ENCODE measurements at places on chromosomes 1 and 21. TPM values are rescaled to one million over a fixed set of nuclear protein-coding genes. Genes with fewer than 3 reads are reported as not detected.

DNA sequence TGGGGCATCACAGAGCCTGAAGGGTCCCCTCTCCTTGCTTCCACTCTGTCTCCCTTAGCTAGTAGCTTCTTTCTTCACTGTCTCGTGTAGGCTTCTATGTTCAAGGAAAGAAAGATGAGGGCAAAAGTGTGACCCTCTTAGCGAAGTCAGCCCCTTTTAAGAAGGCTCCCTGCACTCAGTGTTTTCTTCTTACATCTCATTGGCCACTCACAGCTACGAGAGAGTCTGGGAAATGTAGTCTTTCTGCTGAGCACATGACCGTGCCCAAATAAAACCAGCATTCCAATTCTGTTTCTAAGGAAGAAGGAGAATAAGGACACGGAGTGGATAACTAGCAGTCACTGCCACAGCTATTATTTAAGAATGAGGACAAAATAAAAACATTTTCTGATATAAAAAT is 104.9 kb upstream of the TNR start:
- no peak for DNase-seq

DNA sequence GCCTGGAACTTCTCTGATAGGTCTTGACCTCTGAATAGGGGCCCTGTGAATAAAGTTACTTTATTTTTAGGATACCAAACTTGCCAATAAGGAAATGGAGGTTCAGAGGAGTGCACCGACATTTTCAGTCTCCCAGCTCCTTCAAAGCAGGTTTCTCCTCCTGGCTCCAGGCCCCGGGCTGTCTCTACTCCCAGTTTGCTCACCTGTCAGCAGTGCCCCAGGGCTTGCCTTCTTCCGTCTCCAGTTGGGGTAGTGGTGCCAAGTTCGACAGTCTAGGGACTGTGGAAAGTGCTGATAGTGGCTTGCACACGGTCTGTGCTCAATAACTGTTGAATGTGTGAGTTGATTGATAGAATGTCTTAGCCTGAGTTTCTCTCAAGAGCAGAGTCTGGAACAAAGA is 149.2 kb downstream of the ACTL8 start:
- no peak for DNase-seq

Gene IL19
- not detected for total RNA-seq

DNA sequence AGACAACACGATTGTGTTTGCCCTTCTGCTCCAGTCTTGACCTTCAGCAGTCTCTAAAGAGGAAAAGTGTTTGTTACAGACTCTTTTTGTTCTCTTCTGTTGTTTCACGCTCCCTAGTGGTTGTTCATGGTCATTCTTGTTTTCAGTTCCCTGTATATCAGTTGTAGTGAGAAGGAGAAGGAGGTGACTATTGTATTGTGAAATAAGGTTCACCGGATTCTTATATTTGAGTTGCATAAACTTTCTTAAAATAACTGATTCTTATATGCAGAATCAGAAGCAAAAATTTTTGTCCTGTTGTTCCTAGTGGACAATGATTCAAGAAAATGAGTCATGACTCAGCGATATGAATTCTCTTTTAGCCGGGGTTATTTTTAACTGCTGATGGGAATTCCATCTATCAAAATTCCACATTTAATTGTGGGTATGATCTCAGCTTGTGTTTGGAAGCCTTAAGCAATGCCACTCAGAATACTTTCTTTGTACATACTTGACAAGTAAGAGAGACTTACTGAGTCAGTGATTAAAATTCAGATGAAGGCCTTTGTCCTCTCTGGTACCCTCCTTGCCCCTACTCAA is 152.2 kb downstream of the CLEC20A start:
- DNase-seq: peak; percentile 53

DNA sequence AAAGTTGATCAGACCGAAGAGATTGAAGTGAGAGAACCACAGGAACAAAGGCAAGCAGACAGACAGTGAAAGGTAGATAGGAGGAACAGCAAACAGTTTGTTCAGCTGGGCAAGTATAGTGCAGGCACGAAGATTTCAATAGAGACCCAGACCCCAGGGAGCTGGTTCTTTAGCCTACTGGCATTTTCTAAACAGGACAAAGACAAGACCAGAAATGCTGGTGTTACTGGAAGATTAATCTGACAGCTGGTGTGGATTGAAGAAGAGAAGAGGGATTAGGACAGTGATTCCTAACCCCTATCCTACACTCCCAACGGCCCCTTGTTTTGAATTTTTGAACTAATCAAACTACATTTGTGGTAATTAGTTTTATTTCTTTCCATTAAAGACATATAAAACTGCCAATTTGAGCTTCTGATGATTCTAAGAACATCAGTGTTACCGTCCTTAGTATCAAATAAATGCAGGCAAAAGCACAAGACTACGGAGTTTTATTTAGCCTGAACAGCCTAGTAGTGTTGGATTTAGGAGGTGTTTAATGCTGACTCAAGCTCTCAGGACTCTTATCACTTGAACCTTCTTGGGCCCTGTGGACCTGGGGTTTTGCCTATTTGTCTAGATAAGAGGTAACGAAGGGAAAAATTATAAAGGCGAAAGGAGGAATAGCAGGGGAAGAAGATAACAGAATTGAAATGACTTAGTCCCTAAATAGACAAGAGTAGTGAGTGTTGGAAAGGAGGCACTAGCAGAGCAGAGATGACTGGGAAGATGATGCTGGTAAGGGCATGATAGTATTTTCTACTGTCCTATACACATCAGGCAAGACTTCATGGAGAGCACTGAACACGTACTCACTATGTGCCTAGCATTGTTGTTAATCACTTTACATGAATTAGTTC is 2.0 kb downstream of the NPL start:
- DNase-seq: no peak

Gene MCOLN3
- 0.67 TPM for total RNA-seq

Gene LCE7A
- not detected for total RNA-seq

Gene KPRP
- not detected for total RNA-seq

Gene PM20D1
- not detected for total RNA-seq

Gene S1PR1
- total RNA-seq: not detected

- DNase-seq: peak; percentile 78
Measured at GRCh38 chr21:27700974-27701614, 734.2 kb upstream of the ADAMTS5 start.

- DNase-seq: no peak
Measured at GRCh38 chr1:39317910-39318633, 113.6 kb downstream of the MACF1 start.

- no peak for DNase-seq
Measured at GRCh38 chr1:208682664-208683013, 438.5 kb upstream of the PLXNA2 start.

DNA sequence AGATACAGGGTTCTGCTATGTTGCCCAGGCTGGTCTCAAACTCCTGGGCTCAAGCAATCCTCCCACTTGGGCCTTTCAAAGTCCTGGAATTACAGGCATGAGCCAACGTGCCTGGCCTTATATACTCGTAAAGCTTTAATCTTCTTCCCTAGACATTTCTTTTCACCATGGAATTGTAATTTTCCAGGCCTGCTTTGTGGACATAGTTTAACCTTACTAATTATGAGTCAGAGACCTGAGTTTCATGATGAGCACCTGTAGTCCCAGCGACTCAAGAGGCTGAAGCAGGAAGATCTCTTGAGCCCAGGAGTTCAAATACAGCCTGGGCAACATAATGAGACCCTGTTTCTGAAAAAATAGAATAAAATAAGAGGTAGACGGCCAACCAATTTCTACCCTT is 12.3 kb downstream of the PATJ start:
- DNase-seq: no peak

DNA sequence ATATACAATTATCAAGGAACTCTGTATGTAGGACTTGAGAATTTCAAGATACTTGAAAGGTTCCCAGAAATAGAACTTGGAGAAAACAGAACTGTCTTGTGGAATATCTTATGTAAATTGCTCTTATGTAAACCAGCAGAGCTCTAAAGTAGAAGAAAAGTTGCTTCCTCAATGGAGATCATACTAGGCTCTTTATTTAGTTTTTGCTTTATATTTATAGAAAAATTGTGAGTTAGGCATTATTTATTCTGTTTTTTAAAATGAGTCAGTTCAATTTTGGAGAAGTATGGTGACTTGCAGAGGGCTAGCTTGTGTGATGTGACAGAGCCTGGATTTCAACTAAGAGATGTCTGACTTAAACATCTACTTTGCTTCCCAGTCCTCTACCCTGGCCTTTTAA is 40.4 kb downstream of the ATP6V1G3 start:
- DNase-seq: no peak

Gene ERICH3
- not detected for total RNA-seq

DNA sequence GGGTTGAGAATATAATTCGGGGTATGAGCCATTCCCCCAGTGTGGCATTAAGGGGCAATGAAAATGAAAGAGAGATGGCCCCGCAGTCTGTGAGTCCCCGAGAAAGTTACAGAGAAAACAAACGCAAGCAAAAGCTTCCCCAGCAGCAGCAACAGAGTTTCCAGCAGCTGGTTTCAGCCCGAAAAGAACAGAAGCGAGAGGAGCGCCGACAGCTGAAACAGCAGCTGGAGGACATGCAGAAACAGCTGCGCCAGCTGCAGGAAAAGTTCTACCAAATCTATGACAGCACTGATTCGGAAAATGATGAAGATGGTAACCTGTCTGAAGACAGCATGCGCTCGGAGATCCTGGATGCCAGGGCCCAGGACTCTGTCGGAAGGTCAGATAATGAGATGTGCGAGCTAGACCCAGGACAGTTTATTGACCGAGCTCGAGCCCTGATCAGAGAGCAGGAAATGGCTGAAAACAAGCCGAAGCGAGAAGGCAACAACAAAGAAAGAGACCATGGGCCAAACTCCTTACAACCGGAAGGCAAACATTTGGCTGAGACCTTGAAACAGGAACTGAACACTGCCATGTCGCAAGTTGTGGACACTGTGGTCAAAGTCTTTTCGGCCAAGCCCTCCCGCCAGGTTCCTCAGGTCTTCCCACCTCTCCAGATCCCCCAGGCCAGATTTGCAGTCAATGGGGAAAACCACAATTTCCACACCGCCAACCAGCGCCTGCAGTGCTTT is 9.4 kb downstream of the PROX1 start:
- DNase-seq: no peak

Gene MKNK1
- total RNA-seq: 11.3 TPM

Gene EXO1
- total RNA-seq: 144 TPM

DNA sequence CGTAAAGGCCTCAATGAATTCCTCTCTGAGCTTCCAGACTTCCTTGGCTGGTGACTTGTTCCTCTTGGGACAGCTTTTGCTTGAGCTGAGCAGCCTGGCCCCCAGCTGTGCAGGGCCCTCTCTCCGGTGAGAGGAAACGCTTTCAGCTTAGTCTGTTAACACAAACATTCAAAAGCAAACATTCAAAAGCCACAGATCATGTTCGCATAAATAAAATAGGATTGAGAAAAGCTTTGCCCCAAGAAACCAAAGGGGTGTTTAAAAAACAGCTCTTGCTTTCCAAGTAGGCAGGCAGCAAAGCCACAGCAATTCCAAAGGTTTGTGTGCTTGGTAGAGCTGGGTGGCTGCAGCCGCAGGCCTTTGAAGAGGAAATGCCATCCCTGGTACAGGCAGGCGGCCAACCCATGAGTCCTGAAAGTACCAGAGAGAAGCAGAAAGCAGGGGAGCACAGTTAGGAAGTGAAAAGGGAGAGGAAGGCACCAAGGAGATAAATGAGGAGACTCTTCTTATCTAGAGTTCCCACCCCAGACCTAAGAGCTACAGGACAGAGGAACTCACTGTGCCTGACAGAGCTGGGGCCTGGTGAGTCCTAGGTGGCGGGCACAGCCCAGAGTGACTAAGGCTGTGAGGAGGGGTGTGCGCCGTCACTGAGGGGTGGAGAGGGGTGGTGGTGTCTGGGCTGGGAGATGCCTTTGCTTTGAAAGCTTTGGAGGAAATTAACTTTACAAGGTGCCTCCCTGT is 48.4 kb downstream of the CCN1 start:
- peak; percentile 49 for DNase-seq

DNA sequence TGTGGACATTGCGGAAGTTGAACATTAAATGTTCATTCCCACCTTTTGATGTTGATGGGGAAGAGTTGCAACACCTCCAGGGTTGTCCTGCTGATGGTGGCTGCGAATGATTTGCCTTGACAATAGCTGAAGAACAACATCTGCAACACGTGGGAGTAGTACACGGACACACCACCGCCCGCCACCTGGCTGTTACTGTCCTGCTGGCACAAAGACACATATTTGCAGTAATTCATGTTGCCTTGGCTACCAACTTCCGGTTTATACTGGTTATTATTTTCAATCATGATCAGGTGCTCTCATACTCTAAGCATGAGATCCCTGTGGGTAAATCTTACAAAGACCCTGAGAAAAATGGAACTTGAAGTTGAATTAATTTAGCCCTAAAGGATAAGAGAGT is 55.2 kb downstream of the UBR4 start:
- DNase-seq: no peak

- no peak for DNase-seq
Measured at GRCh38 chr1:201982082-201982622, 296 bp upstream of the RNPEP start.

- DNase-seq: no peak
Measured at GRCh38 chr1:117261424-117261785, 50.7 kb upstream of the VTCN1 start.

Gene CA6
- total RNA-seq: not detected

DNA sequence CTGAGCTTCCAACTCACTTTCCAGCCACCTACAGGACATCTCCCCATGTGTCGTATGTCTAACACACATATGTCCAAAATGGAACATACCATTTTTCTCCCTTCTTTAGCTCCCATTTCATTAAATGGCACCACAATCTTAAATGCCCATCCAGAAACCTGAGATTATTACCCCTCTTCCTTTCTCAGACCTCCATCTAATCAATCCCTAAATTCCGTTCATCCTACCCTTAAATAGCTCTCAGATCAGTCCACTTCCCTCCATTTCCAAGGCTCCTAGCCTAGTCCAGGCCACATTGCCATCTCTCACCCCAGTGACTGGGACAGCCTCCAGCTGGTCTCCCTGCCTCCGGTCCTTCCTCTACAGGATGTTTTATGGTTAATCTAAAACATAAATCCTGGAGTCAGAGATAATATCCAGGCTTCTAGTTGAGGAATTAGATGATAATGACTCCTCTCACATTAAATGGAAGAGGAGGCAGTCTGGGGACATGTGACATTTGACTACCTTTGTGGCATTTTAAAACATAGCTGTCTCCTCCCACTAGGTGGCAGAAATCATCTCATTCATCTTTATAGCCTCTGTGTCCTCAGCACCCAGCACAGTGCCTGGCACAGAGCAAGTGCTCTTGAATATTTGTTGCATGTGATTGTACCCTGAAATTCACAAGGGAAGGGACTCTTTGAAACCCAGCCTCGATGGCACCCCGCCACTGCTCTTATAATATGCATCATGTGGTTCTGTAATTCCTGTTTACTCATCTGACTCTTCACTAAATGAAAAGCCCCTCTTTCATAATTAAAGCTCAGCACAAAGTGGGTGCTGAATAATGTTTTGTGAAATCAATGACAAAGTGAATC is 102.3 kb downstream of the TMEM53 start:
- peak; percentile 23 for DNase-seq

DNA sequence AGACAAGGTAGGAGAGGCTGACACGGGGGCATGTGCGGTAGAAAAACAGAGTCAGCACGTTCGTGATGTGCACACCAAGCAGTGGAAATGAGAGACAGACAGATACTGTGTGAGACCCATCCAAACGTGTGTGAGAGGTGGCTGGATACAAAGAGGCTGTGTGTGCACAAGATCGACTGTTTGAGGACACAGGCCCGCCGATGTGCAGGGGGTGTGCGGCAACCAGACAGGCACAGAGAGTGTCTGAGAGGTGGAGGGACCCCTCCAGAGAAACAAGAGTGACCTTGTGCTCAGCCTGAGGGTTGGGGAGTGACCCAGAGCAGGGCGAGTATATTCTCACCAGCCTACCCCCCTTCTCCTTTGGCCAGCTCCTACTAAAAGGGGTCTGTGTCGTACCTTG is 97.8 kb upstream of the IPO9 start:
- no peak for DNase-seq

- no peak for DNase-seq
Measured at GRCh38 chr1:101190441-101190840, 46.4 kb upstream of the S1PR1 start.

Gene ALG6
- 20.2 TPM for total RNA-seq

Data from NCI-H460 (cell line).